ENCODE measurements at places on chromosomes 4 and X.

GRCh38 chr4:114040319-114041116 lies 61.1 kb upstream of the ARSJ start:
- DNase-seq: no peak

DNA sequence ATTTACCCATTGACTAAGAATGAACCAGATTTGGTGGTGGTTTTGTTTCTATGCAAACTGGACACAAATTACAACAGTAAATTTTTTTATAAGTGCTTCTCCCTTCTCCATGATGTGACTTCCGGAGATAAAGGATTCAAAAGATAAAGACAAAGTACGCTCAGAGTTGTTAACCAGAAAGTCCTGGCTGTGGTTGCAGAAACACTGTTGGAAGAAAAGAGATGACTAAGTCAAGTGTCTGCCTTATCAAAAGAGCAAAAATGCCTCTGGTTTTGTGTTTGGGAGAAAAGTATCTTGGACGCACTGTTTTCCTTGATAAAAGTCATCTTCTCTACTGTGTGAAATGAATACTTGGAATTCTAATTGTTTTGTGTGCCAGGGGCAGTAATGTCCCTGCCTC lies 213.4 kb downstream of the GC start:
- DNase-seq: no peak

DNA sequence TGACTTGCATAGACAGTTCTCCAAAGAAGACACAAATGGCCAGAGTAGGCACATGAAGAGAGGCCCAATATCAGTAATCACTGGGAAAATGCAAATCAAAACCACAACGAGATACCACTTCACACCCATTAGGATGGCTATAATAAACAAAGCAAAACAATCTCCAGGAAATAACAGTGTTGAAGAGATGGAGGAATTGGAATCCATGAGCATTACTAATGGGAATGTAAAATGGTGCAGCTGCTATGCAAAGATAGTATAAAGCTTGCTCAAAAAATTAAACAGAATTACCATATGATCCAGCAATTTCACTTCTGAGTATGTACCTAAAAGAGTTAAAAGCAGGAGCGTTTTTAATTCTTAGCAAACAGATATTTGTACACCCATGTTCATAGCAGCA lies 17.0 kb upstream of the TMEM33 start:
- DNase-seq: no peak

- DNase-seq: no peak
These were observed 2.8 kb downstream of the ACSL1 start for GRCh38 chr4:184823014-184823413.

DNA sequence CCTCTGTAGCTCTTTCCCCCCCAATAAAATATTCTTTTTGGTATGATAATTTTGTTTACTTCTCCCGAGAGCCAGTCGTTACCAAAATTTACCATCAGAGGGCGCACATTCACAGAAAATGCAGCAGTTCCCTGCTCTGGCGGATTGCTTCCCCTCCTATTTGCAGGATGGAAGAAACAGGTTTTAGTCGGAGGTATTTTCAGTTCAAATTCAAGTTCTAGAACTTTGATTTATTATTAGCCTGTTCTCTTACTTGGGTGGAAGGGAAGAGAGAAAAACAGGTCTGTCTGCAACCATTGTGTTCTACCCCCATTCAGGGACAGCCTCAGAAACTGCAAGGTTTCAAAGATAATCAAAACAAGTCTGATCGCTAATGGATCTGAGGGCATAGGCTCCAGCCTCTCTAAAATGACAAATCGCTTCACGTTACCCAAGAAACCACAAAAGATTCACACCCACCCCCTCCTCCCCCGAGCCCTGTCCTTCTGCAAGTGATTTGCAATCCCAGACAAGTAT lies 263.8 kb upstream of the RPS6KA3 start:
- DNase-seq: peak; percentile 20

- no peak for DNase-seq
These were observed 38.4 kb downstream of the AREG start for GRCh38 chr4:74483226-74483911.

- no peak for DNase-seq
These were observed 139.0 kb upstream of the JADE1 start for GRCh38 chr4:128670513-128670912.

DNA sequence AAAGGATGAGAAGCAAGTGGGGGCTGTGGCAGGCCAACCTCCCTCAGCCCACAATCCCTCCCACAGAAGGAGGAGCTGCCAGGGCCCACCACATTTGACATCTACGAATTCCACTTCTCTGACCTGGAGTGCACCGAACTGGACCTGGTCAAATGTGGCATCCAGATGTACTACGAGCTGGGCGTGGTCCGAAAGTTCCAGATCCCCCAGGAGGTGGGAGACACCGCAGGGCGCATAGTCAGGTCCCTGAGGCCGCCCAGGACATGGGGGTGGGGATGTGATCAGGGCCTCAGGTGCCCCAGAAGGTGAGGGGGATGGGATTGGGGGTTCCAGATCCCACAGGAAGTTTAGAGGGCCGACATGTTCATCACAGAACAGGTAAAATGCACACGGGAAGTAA lies 13.7 kb downstream of the ATP5ME start:
- DNase-seq: no peak

DNA sequence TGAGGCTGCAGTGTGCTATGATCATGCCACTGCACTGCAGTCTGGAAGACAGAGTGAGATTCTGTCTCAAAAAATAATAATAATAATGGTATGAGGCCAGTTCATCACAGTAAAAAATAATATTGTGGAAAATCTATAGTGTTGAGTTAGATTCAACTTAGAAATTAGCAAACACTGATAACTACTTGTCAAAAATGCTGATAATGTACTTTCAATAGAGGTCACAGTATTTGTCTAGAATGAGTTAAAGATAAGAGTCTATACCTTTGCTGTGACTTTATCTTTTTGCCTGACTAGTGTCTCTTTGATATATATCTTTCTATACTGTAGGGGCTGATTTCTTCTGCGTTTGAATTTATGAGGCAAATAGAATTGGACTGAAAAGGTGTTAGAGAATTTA lies 430.6 kb downstream of the RPA4 start:
- no peak for DNase-seq

DNA sequence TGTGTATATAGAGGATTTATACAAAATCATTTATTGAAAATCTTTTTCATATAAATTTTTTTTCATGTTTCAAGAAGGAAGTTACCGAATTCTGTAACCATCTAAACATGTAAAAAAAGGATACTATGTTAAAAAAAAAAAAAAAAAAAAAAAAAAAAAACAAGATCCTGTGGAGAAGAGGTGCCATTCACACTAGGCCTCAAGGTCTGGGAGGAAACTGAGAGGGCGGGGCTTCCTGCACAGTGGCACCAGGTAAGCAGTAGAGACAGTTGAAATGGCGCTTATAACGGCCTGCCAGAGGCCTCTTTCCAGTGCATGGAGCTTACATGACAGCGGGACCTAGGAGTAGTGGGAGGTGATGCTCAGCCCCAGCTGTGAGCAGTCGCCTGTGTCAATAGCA lies 17.5 kb downstream of the TRAPPC2 start:
- no peak for DNase-seq

DNA sequence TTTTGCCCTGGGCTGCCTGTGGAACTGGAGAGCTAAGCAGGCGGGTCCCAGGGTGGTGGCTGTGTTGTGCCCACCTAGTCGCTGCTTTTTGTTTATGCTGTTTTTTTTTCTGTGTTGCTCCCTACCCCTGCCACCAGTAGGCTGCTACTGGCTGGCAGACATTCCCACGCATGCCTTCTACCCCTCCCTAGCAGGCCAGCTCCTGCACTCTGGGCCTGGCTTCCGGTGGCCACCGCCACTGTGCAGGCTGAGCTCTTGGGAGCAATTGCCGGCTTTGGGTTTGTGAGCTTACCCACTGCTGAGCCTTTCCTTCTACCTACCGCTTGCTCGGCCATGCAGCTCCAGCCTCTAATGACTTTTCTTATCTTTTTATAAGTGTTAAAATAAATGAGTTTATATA lies 57.6 kb downstream of the RBM46 start:
- DNase-seq: no peak

GRCh38 chr4:54152846-54153600 lies 53.1 kb downstream of the GSX2 start:
- no peak for DNase-seq

DNA sequence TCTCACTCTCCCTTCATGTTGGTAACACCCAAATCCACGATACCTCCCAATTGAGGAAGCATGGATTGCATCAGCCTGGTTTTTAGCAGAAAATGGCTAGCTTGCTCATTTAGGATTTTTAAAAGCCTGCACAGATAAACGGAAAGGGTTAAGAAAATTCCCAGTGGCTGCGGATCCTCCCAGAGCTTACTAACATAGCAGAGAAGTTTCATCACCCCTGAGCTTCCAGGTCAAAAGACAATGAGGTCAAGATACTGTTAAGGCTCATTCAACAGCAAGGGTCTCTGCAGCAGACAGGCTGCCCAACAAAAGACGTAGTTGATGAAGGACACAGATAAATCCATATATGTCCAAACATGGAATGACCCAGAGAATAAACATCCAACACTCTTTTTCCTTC lies 220.2 kb downstream of the ASMT start:
- no peak for DNase-seq

- no peak for DNase-seq
These were observed 1071.0 kb downstream of the ADGRL3 start for GRCh38 chr4:62271107-62271506.

- no peak for DNase-seq
These were observed 42.5 kb upstream of the KCNIP4 start for GRCh38 chr4:21991050-21991449.

DNA sequence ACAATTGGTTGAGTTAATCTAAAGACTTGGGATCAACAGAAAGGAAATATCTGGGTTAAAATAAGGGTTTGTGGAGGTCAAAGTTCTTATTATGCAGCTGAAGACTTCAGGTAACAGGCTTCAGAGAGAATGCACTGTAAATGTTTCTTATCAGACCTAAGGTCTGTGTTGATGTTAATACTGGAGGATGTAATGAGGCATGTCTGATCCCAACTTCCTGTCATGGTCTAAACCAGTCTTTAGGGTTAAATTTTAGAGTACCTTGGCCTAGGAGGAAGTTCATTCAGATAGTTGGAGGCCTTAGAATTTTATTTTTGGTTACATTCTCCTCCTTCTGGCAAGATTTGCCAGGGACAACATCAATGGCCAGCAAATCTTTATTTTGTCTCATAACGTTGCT lies 72.1 kb upstream of the GC start:
- DNase-seq: no peak

- no peak for DNase-seq
These were observed 7.0 kb downstream of the AMMECR1 start for GRCh38 chrX:110310896-110311295.

DNA sequence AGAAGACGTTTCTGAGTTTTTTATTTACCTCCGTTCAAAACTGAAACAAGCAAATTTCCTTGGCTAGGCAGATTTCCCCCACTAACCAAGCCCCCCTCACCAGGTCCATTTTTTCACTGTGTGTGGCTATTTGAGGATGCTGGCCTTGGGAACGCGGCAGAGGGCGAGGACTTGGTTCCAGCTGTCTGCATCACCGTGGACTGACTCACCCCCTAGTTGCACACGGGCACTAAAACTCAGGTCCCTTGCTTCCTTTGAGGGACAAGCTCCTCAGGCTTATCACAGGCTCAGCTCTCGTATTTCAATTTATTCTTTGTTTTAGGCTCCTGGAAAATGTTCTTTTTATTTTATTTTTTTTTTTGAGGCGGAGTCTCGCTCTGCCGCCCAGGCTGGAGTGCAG lies 8.4 kb upstream of the MTNR1A start:
- DNase-seq: no peak

GRCh38 chrX:41721590-41721989 lies 2.4 kb upstream of the GPR82 start:
- no peak for DNase-seq

DNA sequence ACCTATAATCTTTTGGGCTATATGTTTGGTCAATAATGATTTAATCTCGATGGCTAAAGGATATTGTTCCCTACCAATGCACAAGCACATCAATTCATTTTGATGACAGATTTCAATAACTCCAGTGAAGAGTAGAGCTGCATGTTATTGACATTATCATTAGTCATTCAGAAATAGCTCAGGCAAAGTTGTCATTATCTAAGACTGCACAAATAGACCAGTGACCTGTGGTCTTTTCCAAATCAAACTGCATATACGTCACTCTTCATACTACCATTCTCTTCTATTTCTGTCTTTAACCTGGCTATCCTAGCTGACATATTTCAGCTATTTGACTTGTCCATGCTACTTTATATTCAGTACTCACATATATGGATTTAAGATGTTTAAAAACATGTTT lies 1050.8 kb downstream of the C4orf33 start:
- DNase-seq: peak; percentile 7

- DNase-seq: no peak
These were observed 1003.2 kb downstream of the C4orf33 start for GRCh38 chr4:130099105-130099504.

GRCh38 chrX:110732266-110732665 lies 63.4 kb downstream of the CHRDL1 start:
- DNase-seq: no peak

GRCh38 chr4:164779811-164780216 lies 25.9 kb downstream of the SMIM31 start:
- DNase-seq: no peak
